Activated effector memory CD4-positive, alpha-beta T cell treated with anti-CD3 and anti-CD28 coated beads, Interleukin-2, amount 50 U/mL, for 16 hours (primary cell): ENCODE measurements at places on chromosomes 5 and 9.
A peak's percentile ranks its signal among the peaks of the same experiment; 100 is the strongest.

DNA sequence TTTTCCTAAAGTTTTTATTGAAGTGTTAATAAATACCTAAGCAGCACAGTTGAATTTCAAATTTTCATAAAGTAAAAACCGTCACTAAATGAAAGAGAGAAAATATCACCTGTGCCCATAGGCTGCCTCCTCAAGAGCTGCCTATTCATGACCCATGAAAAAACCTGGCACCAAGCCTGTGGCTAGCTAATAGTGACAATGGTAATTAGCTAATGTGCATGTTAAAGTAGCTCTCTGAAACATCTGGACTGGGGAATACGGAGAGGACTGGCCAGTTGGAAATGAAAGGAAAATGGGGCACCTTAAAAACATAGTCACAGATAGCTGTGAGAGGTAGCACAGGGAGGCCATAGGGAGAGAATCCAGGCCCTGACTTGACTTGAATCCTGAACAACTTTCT lies 5.4 kb upstream of the GNE start:
- no peak for DNase-seq

GRCh38 chr9:68416936-68417564 lies 60.6 kb downstream of the PGM5 start:
- DNase-seq = no peak

- DNase-seq = no peak
Observed at GRCh38 chr9:12878351-12878978, 103.6 kb downstream of the LURAP1L start.

GRCh38 chr5:116696366-116696765 lies 121.7 kb upstream of the SEMA6A start:
- no peak for DNase-seq

GRCh38 chr5:180602481-180603075 lies 11.3 kb upstream of the SCGB3A1 start:
- DNase-seq = peak; percentile 54

DNA sequence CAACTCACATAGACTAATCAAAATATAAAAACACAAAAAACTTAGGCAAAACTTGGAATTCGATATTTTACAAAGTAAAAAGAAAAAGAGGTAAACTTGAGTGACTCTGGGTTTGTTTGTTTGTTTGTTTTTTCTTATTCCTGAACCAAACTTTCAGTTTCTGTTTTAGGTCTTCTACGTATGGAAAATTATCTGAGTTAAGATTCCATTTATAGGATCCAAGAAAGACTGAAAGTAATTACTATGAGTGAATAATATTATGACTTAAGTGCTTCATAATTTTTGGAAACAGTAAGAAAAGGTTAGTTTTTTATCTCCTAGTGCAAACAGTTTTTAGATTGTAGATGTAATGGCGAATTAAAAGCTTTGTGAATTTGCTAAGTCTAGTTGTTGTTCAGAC lies 13.2 kb downstream of the ST8SIA4 start:
- no peak for DNase-seq

GRCh38 chr5:141960449-141961323 lies 2.7 kb upstream of the PCDH12 start:
- DNase-seq = peak; percentile 95

- DNase-seq = no peak
Observed at GRCh38 chr5:111731638-111732037, 25.4 kb downstream of the NREP start.

DNA sequence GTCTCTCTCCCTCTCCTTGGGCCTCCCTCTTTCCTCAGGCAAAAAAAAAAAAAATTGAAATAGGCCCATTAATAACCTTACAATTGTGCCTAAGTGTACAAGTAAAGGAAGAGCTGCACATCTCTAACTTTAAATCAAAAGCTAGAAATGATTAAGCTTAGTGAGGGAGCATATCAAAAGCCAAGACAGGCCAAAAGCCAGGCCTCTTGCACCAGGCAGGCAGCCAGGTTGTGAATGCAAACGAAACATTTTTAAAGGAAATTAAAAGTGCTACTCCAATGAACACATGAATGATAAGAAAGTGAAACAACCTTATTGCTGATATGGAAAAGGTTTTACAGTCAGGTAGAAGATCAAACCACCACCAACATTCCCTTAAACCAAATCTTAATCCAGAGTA lies 383.4 kb downstream of the KIAA0825 start:
- no peak for DNase-seq

DNA sequence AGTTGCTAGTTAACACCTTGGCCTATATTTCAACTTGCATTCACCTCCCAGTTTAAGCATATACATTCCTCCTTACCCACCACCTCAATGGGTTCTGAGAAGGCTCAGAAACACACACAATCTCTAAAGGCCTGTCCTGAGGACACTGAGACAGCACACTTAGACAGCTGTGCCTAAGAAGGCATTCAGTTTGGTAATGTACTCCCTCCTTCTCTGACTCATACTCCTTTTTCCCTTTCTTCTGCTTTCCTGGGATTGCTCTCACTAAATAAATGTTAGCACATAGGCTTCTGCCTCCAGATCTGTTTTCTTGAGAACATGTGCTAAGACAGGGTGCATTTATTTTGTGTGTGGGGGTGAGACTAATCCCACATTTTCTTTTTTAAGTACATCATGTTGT lies 456.8 kb upstream of the CDH6 start:
- DNase-seq = no peak

DNA sequence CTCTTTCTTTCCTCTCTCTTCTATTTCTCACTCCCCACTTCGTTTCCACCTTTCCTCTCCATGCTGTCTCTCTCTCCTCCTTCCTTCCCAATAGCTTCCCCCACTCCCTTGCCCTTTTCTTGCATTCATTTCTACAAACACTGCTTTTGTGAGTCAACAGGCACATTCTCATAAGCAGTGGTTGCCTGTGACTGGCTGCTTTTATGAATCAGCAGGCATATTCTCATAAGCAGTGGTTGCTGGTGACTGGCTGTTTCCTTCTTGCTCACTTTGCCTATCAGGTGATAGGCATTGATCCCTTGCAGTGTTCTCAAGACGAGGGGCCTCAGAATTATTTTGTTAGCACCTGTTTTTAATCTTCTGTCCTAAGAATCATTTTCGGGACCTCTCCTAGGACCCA lies 116.1 kb upstream of the ACTBL2 start:
- DNase-seq = no peak

- no peak for DNase-seq
Observed at GRCh38 chr5:33270671-33271070, 170.1 kb upstream of the TARS1 start.

- DNase-seq = no peak
Observed at GRCh38 chr5:146091881-146092280, 13.5 kb downstream of the PLAC8L1 start.

GRCh38 chr5:82707741-82708140 lies 369.5 kb downstream of the TMEM167A start:
- DNase-seq = no peak

- no peak for DNase-seq
Observed at GRCh38 chr5:126351153-126351552, 72.1 kb upstream of the GRAMD2B start.

- no peak for DNase-seq
Observed at GRCh38 chr9:137269231-137269772, 8.2 kb upstream of the TOR4A start.

DNA sequence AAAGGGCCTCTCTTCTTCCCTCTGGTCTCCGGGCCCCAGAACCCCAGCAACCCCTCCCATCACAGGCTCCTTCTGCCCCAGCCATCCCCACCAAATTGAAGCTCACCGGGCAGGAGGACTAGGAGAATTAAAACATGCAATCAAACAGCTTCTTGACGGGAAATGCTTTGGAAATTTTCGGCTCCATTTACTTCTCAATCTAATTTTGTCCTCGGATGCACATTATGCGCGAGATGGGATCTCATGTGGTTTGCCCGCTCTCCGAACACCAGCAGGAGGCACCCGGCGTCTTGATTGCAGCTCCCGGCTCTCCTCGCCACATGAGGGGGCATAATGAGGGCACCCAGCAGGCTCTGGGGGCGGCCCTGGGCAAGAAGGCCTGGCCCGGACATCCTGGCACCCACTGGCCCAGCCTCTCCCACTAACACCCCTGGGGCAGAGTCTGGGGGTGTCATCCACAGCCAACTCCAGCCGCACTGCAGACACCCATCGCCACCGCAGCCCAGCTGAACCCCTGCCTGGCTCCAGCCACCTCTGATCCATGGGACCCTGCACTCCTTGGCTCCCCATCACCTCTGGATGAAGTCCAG lies 135.5 kb downstream of the PAX5 start:
- DNase-seq = no peak

GRCh38 chr9:121670431-121670830 lies 19.0 kb downstream of the DAB2IP start:
- DNase-seq = no peak

DNA sequence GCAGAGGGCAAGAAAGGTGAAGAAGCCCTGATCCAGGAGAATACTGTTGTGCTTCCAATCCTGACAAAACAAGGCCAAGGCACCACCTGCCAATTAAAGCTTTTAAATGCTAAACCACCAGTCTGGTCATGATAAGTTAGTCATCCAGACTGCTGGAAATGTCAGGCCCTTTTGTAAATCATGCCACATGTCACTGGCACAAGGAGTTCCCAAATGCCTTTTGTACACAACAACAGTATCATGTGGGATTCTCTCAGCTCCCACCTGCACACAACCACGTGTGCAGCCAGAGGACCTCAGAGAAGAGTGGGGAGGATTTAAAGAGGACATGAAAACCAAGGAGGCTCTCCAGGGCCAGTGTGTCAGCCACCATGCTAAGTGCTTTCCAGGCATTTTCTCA lies 99.3 kb downstream of the CDK5RAP2 start:
- no peak for DNase-seq

DNA sequence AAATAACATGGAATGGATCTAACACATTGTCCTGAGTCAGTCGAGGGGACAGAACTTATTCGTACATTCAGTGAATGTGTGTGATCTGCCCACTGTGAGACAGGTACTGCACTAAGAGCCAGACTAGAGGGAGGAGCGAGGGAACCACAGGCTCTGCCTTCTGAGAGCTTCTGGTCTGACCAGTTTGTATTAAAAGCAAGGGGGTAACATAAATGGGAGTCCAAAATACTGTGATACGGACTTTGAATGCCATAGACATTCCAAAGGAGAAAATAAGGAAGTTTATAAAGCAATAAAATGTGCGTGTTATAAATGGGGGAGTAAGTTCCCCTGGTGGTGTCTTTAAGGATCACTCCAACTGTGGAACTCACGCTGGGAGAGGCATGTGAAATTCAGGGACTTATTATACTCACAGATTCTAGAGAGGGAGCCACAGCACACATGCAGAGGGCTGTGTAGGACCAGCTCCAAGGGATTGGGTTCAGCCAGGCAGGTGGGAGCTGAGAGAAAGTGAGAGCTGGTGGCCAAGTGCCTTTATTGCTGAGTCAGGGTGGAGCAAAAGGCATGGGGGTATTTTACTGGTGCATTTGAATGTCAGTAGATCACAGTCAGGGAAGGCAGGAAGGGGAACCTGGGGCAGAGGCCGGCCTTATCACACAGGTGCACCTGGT lies 186.5 kb upstream of the WWC1 start:
- DNase-seq = no peak

DNA sequence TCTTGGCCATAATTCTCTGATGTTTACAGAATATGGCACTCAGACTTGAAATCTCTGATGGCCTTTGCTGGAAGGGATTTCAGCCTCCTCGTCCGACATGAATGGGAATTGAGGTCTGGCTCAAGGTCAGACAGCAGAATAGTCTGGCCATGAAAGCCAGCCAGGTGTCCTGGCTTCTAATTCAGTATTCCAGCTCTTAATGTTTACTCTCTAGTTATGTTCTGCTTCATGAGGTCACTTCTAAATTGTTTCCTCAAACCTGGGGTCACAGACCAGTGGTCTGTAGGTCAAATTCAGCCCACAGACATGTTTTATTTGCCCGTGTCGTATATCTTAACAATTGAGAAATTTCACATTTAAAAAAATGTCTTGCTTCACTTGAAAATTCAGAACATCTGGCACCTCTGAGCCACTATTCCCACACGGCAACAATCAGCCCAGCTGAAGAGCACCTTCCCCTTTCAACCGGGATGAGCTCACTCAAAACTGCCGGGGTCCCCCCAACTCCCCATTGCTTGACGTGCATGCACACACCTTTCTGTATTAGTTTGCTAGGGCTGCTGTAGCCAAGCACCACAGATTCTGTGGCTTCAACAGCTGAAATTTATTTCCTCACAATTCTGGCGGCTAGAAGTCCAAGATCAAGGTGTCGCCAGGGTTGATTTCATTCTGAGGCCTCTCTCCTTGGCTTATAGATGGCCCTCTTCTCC lies 243.5 kb downstream of the ENC1 start:
- DNase-seq = no peak

- DNase-seq = no peak
Observed at GRCh38 chr9:20549053-20549452, 73.2 kb downstream of the MLLT3 start.

DNA sequence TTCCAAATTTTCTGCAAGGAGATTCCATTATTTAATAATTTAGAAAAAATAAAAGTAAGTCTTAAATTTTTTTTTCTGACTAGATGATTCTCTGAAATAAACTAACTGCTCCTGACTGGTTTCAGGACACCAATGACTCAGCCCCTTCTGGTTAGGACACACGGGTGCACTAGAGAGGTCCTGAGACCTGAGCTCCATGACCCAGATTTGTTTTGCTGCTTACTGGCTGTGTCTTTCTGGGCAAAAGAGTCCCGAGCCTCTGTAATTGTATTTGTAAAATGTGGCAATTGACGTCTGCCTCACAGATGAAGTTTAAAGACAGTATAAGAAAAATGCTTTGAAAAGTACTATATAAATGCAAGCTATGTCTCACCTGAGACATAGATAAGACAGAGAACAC lies 89.1 kb downstream of the SLC24A2 start:
- no peak for DNase-seq

DNA sequence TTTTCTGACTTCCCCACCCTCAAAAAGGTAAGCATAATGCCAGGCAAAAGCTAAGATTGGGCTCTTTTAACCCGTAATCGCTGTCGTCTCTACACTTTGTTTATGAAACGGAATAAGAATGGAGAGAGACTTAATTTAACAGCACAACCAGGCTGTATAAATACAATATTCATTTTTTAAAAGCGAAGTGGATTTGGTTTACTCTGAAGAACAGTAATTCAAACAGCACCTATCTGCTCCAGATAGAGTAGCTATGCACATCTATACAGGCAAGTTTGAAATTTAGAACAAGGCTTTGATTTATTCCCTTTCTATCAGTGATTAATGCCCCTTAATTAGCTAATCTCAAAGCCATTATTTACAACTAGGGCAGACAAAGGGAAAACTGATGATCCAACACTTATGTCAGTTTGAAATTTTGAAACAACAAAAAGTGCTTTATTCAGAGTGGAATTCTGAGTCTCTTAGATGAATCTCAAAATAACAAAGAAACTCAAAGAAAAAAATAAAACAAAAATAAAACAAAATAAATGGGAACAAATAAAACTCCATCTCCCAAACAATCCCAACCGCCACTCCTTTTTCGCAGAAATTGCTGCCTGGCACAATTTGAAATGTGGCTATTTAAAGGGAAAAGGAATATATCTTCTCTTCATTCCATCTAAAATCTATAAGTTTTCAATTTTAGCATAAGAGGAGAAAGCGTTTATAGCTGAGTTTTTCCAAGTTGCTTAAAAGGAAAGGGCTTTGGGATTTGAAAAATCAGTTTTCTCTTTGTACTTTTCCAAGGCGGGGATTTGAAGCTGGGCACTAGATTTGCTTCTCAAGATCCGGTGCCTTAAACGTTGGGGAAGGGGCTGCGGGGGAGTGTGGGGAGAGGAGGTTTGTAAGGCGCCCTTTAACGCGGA lies 298.6 kb downstream of the PARP8 start:
- DNase-seq = no peak
